ENCODE measurements at places on chromosomes 1 and 21.

DNA sequence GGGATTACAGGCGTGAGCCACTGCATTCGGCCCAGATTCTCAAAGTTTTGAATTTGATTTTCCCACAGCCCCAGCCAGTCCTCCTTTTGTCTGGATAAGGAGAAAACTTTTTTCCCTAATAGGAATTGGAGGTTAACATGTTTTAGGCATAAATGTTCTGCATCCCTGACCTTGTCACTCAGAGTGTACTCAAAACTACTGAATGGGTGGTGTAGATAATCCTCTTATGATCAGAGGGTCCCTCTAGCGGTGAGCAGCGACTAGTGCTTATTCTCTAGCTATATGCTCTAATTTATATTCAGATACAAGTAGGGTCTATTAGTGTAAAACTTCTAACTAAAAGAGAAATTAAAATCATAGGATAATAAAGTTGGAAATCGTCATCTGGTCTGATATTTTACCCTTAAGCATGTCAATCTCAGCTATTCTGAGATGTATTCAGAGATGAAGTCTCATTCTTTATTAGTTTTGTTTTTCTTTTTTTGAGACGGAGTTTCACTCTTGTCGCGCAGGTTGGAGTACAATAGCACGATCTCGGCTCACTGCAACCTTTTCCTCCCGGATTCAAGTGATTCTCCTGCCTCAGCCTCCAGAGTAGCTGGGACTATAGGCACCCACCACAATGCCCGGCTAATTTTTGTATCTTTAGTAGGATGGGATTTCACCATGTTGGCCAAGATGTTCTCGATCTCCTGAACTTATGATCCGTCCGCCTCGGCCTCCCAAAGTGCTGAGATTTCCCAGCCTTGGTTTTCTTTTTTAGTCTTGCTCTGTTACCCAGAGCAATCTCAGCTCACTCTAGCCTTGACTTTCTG lies 2.7 kb upstream of the PSMD4 start:
- peak; percentile 72 for DNase-seq

DNA sequence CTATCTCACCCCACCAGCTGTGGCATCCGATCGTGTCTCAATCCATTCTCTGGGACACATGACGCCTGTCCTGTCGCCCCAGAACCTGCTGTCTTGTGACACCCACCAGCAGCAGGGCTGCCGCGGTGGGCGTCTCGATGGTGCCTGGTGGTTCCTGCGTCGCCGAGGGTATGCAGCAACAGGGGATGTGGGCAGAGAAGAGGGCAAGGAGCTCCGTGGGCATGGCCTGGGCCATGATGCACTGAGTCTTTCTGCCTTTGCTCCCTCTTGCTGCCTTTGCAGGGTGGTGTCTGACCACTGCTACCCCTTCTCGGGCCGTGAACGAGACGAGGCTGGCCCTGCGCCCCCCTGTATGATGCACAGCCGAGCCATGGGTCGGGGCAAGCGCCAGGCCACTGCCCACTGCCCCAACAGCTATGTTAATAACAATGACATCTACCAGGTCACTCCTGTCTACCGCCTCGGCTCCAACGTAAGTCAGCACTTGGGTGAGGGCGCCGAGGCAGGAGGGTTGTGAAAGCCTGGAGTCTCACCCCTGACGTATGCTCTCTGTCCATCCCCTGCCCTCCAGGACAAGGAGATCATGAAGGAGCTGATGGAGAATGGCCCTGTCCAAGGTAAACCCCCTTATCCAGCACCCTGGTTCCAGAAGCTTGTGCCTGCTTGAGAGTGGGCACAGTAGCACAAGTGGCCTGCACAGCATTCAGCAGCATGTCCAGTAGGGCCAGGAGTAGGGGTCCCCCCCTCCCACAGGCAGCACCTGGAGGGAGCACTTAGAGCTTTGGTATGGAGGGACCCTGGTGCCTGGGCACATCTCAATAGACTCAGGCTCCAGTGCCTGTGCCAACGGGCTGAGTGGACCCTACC lies 8.8 kb downstream of the TINAGL1 start:
- DNase-seq = no peak

DNA sequence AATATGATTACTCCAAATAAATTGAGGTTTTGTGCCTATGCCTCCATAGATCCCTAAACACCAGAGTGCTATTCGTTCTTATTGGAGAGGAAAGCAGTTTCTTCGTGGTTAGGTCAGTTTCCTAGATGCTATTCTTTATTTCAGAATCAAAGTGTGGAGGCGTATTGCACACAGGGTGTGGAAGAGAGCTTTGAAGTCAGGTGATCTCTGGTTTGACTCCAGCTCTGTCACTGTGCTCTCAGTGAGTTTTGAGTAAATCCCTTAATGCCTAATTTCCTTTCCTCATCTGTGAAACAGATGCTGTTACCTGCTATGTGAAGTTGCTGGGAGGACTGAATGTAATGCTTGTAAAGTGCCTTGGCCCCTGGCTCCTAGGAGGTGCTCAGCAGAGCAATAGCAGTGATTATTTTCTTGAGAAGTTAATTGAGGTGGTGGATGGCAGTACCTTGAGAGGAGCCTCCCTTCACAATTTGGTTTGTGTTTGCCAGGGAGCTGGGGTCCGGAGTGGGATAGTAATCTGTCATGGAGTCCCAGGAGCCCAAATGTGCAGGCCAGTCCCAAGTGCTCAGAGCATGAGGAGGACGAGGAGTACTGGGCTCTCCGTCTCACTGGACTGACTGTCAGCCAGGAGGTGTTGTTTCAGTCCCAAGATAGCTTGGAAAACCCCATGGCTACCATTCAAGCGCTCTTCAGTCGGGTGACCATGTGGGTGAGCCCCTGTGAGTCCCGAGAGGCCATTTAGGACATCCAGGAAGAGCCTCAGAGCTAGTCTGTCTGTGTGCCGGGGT lies 14.9 kb downstream of the NTPCR start:
- DNase-seq = no peak

DNA sequence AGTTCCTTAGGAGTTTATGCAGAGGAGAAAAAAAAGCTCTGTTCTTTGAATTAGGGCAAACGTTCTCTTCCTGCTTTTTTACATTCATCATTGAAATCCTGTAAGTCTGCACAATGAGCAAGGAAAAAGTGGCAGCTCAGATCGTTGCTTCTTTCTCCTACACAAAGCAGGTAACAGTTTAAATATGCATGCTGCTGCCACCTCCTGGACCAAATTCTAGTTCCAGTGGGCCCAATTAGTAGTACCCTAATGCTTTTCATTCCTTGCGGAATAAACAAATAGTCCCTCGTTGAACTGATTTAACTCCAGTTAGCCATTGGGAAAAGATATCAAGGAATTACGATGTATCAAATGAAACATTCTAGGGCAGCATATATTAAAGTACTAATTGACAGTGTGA lies 20.1 kb downstream of the YTHDF2 start:
- no peak for DNase-seq

DNA sequence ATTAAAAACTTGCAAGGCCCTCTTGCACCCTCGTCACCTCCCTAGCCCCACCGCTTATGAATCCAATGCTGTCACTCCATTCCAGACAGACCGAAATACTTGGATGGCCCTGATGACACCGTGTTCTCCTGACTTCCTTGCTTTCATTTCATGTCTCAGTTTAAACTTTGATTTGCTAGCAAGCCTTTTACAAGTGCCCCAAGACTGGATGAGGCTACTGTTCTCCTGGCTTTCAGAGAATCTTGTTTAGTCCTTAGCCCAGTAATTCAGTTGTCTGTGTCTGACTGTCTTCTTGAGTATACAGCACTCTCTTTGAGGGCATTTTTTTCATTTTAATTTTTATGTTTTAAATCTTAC lies 824 bp upstream of the IFI44L start:
- no peak for DNase-seq

GRCh38 chr1:31748365-31748764 lies 15.8 kb downstream of the ADGRB2 start:
- DNase-seq = no peak

DNA sequence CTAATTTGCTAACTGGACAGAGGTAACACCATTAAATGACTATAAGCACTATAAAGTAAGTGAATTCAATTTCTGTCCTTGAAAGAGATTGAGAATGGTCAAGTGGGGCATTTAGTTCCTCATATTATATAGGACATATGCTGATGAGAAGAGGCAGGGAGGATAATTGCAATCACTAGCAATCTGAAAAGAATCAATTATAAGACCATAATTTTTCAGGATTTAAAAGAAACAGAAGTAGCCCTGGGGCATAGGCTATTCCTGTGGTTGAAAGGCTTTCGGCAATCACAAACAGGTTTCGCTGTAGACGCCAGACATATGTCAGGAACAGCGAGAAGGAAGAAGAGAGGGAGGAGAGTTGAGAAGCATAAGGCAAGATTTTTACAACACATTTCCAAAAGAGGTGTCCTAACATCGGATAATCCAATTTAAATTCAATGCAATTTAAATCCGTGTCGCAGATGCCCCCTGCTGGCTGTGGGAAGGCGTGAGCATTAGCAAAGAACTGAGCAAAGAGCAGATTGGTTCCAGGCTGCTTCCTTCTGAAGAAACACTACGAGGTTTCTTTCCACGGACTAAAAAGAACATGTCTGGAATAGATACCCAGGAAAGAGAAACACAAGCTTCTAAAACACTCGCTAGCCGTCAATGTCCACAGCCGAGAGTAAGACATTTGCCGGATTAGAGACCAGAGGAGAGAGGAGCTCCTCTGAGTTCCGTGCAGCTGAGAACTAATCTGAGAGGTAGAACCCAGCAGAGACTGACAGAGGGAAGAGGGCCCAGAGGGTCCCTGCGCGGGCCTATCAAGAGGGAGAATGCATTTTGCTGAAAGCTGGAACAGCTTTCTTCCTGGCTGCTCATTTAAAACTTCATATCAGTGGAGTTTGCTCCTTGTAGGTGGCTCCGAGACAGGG lies 27.9 kb downstream of the RGS5 start:
- DNase-seq = peak; percentile 51

GRCh38 chr1:42258218-42258617 lies 76.8 kb downstream of the FOXJ3 start:
- DNase-seq = no peak

DNA sequence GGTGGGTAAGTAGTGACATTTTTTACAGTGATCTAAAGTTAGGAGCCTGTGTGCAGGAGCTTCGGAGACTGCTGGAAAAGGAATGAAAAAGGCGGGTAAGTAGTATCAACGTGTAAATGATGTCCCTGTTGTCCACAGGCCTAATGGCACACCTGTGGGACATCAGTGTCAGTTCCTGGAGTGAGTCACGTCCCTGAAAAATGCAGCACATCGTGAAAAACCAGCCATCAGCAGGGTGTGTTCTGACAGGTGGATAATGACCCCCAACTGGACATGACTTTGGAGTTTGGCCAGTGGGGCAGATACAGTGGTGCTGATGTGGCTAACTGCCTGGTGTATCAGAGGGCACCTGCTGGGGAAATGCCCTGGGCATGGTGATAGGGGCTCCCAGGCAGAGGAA lies 12.0 kb upstream of the PRDM15 start:
- DNase-seq = no peak
